ENCODE measurements at places on chromosomes 13 and 19.

- no peak for DNase-seq
These were observed 124.5 kb downstream of the AKAP11 start for GRCh38 chr13:42396501-42396900.

DNA sequence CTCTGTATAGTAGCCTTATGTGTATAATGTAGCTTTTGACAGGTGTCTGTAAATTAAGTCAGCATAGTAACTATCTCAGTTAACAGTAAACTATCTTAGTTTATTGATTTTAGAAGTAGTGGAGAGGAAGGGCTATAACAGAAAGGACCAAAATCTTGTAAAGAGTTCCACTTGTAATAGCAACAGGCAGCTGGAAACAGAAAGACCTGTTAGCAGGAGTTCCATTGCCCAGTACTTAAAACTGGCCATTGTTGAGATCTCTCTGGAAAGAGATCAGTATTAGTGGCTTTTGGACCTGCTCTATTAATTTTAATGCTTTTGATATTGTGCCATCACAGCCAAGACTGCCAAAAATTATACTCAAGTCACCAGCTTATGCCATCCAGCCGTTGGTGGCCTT lies 32.0 kb upstream of the GARRE1 start:
- DNase-seq = no peak

GRCh38 chr19:15456871-15457700 lies 7.3 kb downstream of the RASAL3 start:
- no peak for DNase-seq

- no peak for DNase-seq
These were observed 398.8 kb downstream of the DLEU7 start for GRCh38 chr13:50444726-50445125.

DNA sequence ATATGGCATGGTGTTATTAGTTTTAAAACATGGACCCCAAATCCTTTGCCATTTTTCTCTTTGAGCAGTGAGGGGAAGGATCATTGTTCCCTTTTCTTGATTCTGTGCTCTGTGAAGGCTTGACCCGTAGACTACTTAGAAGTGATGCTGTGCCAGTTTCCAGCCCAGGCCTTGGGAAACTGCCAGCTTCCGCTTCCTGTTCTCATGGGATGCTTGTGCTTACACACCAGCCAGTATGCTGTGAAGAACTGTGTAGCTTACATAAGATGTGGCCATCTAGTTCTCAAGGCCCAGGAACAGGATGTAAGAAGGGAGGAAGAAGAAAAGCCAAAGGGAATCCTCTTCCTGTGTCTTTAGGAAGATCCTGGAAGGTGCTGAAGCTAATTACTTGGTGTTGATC lies 180.9 kb downstream of the PCCA start:
- DNase-seq = no peak

DNA sequence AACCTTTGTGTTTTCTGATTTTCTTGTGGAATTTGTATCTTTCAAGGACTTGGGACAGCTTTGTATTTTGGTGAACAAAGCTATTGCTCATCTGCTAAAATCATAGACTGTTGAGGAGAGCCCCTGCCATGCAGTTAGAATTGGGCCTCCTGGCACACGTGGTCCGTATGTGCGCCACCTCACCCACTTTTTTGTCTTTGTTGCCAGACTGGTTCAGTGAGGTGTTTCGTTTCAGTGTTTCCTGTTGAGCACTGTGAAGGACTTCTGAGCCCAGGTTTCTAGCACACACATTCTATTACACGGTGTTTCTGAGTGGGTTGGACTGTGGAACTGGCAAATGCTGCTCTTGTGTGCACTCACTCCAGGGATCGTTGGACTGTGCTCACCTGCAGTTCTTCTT lies 37.6 kb upstream of the RNF113B start:
- peak; percentile 74 for DNase-seq

DNA sequence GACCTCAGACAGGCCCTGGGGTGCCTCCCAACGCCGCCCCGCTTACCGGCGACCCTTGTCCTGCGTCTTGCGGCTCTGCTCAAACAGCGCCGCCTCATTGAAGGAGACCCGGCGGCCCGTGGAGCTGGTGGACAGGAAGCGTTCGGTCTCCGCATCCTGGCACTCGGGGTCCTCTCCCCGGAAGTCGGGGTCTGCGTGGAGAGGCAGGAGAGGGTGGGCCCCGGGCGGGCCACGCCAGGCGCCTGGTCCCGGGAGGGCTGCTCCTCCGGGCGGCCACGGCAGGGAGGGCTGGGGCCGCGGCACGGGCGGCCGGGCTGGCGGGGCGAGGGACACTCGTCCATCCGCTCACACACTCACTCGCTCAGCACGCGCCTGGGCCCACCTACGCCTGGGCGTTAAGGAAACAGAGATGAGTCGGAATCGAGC lies 2.8 kb downstream of the CBARP start:
- no peak for DNase-seq

- no peak for DNase-seq
These were observed 206.7 kb upstream of the RFC3 start for GRCh38 chr13:33611121-33611805.

DNA sequence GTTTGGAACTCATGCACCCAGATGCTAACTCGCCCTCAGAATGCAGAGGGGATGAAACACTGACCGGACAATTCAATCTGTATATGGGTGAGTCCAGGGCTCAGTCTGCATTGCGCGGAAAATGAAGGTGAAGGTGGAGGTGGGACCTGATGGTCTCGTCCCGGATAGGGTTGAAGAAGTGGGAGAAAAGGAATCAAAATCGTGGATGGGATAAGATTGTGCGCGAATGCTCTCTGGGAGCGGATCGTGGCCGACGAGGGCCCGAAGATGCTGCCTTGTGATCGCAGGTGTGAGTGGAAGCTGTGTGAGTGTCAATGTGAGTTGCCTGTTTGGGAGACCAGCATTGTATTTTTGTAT lies 594 bp upstream of the ZNF850 start:
- no peak for DNase-seq

DNA sequence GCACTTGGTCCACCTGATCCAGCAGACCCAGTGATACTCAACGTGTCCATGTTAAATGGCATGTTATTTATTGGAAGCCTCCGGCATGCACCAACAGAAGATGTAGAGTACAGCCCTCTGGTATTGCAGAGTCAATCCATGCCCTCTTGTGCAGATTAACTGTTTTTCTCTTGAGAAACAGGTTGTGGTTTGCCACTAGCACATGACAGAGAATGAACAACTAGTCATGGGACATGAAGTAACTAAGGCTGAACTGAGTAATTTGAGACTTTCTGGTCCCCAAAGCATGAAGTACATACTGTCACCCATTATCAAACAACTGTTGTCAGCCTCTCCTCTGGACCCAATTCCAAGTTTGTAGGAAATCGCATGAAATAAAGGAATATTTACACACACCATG lies 3.2 kb downstream of the ZNF562 start:
- no peak for DNase-seq

- DNase-seq = no peak
These were observed 19.4 kb downstream of the ZNF709 start for GRCh38 chr19:12465211-12465610.

- DNase-seq = no peak
These were observed 12.8 kb upstream of the SCN1B start for GRCh38 chr19:35017507-35017906.

GRCh38 chr19:35223862-35224505 lies 4.6 kb downstream of the FAM187B start:
- no peak for DNase-seq

- DNase-seq = no peak
These were observed 8.4 kb downstream of the PPP6R1 start for GRCh38 chr19:55250262-55251036.

GRCh38 chr13:47326061-47326460 lies 429.2 kb upstream of the HTR2A start:
- no peak for DNase-seq

- no peak for DNase-seq
These were observed 6.1 kb upstream of the OXGR1 start for GRCh38 chr13:97000295-97000925.

DNA sequence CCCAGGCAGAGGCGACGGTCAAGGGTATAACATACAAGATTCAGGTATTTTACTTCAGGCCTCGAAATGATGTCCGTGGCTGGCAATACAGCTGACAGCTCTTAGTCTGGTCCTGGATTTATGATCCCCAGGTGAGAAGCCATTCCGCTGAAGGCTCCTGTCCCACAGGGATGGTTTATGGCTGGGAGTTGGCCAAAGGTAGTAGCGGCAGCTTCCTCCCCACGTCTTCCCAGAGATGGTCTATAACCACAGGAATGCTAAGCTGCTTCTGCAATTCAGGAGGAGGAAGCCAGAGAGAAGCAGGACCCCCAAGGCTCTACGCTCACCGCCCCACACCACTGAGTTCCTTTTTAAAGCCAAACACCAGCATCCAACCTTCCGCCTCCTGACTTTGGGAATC lies 27.1 kb downstream of the OLFM2 start:
- DNase-seq = no peak

GRCh38 chr13:108360139-108360538 lies 90.6 kb downstream of the TNFSF13B start:
- no peak for DNase-seq

DNA sequence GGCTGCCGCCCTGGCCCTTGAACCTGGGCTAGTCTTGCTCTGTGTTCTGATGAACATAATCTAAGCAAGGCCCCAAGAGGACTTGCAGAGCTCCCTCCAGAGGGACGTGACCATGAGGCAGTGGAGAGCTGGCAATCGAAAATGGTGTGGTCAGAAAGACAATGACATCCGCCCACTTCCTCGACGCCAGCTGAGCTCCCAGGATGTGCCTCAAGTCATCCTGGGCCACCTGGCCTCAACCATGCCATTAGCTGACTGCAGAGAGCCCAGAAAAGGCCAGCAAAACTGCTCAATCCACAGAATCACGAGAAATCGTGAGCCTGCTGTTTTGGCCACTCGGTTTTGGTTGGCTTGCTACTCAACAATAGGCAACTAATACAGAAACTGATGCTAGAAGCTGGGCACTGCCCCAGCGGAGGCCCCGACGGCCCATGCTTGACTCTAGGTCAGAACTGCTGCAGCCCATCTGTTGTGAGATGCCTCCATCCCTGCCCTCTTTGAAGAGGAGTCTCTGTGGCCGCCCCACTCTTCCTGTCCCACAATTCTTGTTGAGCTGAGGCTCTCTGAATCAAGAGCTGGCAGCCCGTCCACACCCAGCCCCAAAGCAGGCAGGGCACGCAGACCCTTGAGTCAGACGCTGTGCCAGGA lies 53.3 kb downstream of the STK24 start:
- DNase-seq = no peak

DNA sequence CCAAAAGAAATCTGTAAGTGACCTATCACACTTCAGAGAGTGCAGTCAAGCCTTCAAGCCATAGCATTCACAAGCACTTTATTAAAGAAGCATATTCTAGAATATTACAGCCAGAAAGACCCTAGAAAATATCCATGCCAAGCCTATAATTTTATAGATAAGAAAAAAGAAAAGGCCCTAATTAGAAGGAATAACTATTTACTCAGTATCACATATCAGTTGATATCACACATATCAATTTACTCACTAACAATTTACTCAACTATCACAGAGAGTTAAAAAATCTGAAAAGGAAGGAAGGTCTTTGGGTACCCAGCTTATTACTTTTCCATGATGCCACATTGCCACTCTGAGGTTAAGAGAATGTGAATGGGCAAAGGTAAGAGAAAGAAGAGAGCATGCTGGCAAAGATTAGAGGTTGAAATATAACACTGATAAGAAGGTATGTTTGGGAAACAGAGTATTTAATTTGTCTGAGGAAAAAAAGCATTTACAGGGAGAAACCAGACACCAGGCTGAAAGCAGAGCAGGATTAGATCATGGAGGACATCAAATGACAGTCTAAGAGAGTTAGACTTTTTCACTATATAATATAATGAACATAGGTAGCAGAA lies 186.2 kb downstream of the VWA8 start:
- no peak for DNase-seq

DNA sequence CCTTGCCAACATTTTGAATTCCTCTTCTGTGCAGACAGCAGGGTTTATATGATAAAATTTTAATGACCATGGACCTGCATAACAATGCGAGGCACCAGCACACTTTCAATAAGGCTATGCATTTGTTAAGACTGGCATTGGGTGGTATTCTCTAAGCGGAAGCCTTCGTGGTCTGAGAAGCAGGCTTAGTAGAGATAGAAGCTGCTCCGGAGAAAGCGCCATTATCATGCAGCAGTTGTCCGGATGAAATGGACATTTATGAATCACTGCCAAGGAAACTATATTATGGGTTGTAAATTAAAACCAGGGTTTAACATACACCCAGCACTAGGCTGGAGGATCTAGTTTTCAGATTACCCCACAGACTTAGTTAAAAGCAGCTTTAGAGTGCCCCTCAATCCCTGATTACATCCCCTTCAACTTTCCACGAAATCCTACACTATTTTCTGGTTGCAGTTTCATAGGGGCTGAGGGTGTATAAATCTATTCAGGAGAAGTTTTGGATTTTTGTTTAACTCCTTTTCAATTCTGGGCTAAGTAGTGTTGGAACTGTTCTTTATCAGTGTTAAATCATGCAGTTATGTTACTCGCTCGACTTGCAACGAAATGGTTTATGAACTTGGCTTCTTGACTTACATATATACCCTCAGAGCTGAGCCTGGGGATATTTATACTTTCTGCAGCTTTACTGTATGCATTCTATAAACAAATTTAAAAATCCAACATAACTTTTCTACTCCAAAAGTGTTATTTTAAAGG lies 193.3 kb downstream of the PCDH9 start:
- no peak for DNase-seq
